Breast epithelium (tissue), 4 donors: ENCODE measurements at places on chromosomes 3 and 15. TPM values are rescaled to one million over a fixed set of nuclear protein-coding genes. Genes with fewer than 3 reads are reported as not detected.

GRCh38 chr15:92631721-92632120 is 23.9 kb downstream of the FAM174B start:
- DNase-seq, result peak; percentile 19
- H3K36me3 ChIP-seq, result no peaks in the 10 kb centered on the region
- H3K4me1 ChIP-seq, result peaks cover 8% of the 10 kb centered on the region
- H3K4me3 ChIP-seq, result no peak overlapping the region

DNA sequence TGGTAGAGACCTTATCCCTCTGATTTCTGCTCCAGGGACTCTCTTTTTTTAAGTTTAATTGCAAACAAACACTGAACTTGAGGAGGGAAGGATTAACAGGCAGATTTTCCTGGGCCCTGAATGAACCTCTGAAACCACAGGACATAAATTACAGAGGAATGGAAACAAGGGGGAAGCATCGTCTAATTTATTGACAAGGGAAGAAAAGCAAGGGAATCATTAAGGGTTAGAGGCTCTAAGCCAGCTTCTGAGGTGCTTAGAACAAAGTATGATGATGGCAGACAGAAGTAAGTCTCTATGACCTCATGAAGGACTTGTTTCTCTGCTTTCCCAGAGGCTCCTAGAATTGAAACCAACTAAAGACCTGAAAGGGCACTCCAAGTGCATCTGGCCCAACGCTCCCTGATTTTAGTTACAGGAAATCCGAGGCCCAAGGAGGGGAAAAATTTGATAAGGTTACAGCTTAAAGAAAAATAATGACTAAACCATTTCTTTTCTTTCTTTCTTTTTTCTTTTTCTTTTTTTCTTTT is 244.7 kb upstream of the NR2E3 start:
- no peaks in the 10 kb centered on the region for H3K27me3 ChIP-seq
- no peaks in the 10 kb centered on the region for H3K4me1 ChIP-seq
- H3K4me3 ChIP-seq, result no peak overlapping the region
- no peaks in the 10 kb centered on the region for H3K36me3 ChIP-seq
- no peak for DNase-seq

DNA sequence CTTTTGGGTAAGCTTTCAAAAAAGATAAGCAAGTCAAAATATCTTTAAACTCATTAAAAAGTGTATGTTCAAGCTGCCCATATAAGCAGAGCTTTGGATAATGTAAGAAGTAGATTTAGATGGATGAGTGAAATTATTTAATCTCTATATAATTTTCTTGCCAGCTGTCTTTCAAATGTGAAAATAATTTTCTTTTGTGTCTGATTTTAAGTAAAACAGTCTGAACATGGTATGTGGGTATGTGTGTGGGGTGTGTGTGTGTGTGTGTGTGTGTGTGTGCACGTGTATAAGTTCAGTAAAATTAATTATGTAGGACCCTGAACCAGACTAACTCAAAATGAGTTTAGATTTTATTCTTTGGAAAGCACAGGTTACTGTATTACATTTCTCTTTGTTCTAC is 155.2 kb upstream of the CGNL1 start:
- no peaks in the 10 kb centered on the region for H3K36me3 ChIP-seq
- H3K27ac ChIP-seq, result no peak overlapping the region
- DNase-seq, result no peak
- no peaks in the 10 kb centered on the region for H3K27me3 ChIP-seq

DNA sequence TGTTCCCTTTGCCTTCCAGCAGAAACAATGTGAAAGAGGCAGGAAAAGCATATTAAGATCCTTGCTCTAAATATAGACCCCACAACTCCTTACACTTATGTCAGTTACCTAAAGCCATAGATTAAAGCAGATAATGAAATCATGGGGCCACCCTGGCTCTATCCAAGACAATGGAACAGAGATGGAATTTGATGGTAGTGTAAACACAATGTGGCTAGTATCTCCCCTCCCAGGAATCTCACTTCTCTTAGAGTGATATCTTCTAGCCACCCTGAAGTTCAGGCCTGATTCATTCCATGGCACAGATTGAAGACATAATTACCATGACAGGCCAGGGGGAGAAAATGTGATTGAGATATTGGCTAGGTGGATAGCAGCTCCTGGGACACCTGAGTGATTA is 32.6 kb downstream of the GALNT15 start:
- H3K4me1 ChIP-seq, result no peaks in the 10 kb centered on the region
- H3K27ac ChIP-seq, result no peak overlapping the region
- H3K27me3 ChIP-seq, result no peaks in the 10 kb centered on the region
- no peaks in the 10 kb centered on the region for H3K36me3 ChIP-seq

DNA sequence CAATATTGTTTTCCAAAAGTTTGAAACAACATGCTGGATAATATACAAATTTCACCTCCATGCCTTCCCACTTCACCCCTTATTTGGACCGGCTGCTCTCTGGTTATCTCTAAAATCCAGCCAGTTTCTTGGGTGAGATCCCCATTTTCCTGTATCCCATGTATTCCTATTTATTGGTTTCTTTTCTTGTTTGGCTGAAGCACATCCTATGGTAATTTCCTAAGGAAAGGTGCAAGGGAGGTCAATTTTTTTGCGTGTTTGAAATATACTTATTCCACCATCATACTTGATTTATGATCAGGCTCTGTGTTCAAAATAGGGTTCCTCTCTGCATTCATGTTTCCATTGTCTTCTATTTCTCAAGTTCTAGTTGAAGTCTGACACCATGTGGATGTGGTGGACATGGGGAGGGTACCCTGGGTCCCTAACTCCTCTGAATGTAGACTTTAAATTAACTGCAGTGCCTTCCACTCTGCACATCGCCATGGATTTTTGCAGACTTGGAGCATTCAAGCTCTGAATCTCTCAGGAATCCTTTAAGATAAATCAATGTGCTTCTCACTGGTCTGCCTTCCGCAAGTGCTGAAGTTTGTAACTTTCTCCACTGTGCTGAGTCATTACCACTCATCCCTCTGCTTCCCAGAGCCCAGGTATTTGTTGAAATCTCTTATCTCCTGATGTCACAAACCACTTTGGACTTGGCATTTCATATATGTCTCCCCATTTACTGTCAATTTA is 52.1 kb upstream of the TLE3 start:
- no peaks in the 10 kb centered on the region for H3K27me3 ChIP-seq
- no peak overlapping the region for H3K27ac ChIP-seq
- H3K4me1 ChIP-seq, result no peaks in the 10 kb centered on the region
- no peak for DNase-seq

DNA sequence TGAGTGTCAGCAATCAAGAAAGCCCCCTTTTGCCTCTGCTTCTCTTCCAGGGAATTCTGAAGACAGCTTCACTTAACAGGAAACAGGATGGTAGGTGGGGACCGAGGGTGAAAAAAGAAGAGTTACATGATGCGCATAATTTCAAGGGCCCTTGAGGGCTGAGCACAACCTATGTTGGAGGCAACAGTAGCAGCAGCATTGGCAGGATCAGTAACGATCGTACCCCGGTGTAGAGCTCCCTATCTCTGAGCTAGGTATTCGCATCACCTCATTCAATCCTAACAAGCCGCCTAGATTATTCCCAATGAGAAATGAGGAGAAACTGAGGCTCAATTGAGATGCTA is 432 bp upstream of the RAD54L2 start:
- no peaks in the 10 kb centered on the region for H3K36me3 ChIP-seq
- DNase-seq, result no peak
- no peaks in the 10 kb centered on the region for H3K27me3 ChIP-seq
- H3K27ac ChIP-seq, result peak overlapping the region; percentile 92

DNA sequence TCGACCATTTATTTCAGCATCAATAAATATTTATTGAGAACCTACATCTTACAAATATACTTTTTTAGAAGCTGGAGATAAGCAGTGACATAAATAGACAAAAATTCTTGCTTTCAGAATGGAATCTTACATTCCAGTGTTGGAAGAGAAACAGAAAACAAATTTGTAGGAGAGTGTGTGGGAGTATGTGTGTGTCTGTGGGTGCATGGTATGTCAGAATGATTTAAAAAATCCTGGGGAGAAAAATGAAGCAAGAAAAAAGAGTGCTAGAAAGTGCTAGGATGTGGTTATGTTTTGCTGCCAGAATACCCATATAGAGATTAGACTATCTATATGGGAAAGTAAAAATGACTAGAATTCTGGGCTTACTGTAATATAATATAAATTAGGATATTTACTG is 561.7 kb upstream of the SGO1 start:
- no peak overlapping the region for H3K4me3 ChIP-seq
- H3K27me3 ChIP-seq, result no peaks in the 10 kb centered on the region
- no peaks in the 10 kb centered on the region for H3K4me1 ChIP-seq
- no peak for DNase-seq
- no peak overlapping the region for H3K27ac ChIP-seq

GRCh38 chr3:114336122-114336697 is 42.4 kb downstream of the TIGIT start:
- no peak overlapping the region for H3K4me3 ChIP-seq
- no peaks in the 10 kb centered on the region for H3K4me1 ChIP-seq
- H3K27me3 ChIP-seq, result no peaks in the 10 kb centered on the region
- no peak overlapping the region for H3K27ac ChIP-seq
- DNase-seq, result no peak

GRCh38 chr3:713006-713621 is 379.7 kb upstream of the CNTN6 start:
- DNase-seq, result no peak
- H3K4me3 ChIP-seq, result no peak overlapping the region
- H3K4me1 ChIP-seq, result no peaks in the 10 kb centered on the region
- H3K27ac ChIP-seq, result no peak overlapping the region
- H3K36me3 ChIP-seq, result no peaks in the 10 kb centered on the region

GRCh38 chr15:61828008-61828407 is 232.2 kb downstream of the VPS13C start:
- H3K27me3 ChIP-seq, result no peaks in the 10 kb centered on the region
- no peak overlapping the region for H3K4me3 ChIP-seq
- no peak overlapping the region for H3K27ac ChIP-seq
- no peak for DNase-seq
- H3K36me3 ChIP-seq, result no peaks in the 10 kb centered on the region

DNA sequence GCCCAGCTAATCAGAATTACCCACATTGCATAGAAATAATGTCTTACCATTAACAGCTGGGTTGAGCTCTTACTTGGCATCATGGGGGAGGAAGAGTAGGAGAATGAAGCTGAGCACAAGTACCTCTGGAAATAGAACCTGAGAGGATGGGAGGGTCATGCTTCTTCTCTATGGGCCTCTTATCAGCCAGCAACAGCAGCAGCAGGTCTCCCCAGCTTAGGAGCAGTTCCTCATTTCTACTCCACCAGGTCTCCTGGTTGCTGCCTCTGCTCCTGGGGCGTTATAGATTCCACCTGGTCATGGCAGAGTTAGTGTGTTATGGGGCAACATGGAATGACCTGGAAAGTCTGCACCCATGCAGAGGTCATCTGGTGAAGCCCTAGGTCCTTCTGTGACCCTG is 3.4 kb downstream of the FSD2 start:
- H3K4me1 ChIP-seq, result no peaks in the 10 kb centered on the region
- no peak overlapping the region for H3K4me3 ChIP-seq
- DNase-seq, result no peak
- no peaks in the 10 kb centered on the region for H3K27me3 ChIP-seq
- no peaks in the 10 kb centered on the region for H3K36me3 ChIP-seq
- no peak overlapping the region for H3K27ac ChIP-seq

Gene TM4SF1
- total RNA-seq, result 559 TPM

Gene RARB
- total RNA-seq, result 8.2 TPM

Gene SMC4
- total RNA-seq, result 30.3 TPM

Gene MORC1
- under 0.01 TPM for total RNA-seq
